Ovary (tissue), 10 donors: ENCODE measurements at places on chromosomes 7 and 10. TPM values are rescaled to one million over a fixed set of nuclear protein-coding genes. Genes with fewer than 3 reads are reported as not detected.

CALN1 gene
- total RNA-seq, result 0.13 TPM

PLEKHS1 gene
- 0.15 TPM for total RNA-seq

TNKS2 gene
- total RNA-seq, result 52.6 TPM

NKX2-3 gene
- not detected for total RNA-seq

DNA sequence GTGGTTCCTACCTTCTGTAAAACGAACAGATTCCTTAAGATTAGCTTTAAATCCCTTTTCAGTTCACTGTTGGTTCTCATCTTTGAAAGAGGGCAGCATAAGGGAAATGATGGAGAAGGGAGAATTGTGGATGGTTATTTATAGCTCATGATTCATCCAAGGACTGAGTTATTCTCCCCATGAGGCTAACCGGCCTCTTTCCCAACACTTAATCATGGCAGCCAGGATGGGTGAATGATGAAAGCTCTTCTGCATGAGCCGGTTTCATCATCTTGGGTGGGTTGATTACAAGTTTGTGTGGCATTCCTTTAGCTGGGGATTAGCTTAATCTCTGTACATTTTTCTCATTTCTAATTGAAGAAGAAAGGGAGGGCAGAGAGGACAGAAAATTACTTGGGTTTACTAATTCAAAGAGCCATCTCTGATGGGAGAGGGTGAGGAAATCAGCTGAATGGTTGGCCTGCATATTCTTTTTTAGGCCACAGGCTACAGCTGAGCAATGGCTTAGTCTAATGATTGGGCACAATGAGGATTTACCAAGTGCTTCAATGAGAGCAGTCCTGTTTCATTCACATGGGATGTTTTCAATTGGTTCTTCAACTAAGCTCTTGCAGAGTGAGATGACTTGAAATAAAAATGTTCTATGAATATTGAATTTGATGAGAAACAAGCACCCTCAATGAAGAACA lies 250.0 kb downstream of the BMPER start:
- no peak overlapping the region for H3K27ac ChIP-seq
- no peak overlapping the region for H3K4me3 ChIP-seq
- no peak for DNase-seq
- no peaks in the 10 kb centered on the region for H3K36me3 ChIP-seq

DNA sequence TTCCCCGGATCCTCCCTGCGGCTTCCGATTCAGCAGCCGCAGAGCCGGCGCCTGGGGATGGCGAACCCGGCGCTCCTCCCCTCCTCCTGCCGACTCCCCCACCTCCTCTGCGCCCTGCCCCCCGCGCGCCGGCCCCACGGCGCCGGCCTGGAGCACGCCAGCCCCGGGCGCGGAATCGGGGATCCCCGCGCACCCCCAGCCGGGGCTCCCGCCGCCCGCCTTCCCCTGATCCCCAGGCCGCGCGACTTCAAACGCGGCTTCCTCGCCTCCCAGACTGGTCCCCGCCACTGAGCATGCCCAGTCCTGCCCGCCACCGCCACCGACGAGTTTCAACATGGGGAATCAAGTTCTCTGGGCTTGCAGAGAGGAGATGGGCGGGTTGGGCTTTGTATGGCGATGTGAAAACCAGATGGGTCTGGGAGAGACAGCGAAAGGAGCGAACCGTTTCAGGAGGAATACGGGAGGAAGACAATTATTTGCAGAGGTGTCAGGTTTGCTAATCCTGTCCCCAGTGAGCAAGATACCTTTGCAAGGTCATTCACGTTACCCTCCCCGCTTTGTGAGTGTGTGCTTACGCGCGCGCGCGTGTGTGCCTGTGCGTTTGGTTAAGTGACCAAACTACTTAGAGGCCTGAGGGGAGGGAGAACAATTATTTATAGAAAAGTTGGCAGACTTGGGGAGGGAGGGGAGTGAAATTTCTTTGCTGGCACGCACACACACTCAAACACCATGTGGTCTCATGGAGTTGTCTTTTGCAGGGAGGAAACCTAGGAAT lies at the start of gene PANK1:
PANK1 (minus strand) TSS at position 276 of the 775 bp plus-strand sequence. CDS start 351 bp downstream, outside the sequence.
- peak within 1 kb of the TSS; percentile 86 for H3K4me3 ChIP-seq
- H3K27me3 ChIP-seq, result no peaks in the 10 kb centered on the region
- peak; percentile 70 for DNase-seq
- peaks cover 3% of the 10 kb centered on the region for H3K4me1 ChIP-seq

- H3K4me3 ChIP-seq, result no peak overlapping the region
- peaks cover 1% of the 10 kb centered on the region for H3K4me1 ChIP-seq
- no peak for DNase-seq
Observed at GRCh38 chr10:5971886-5972285, 5.5 kb downstream of the IL15RA start.

DNA sequence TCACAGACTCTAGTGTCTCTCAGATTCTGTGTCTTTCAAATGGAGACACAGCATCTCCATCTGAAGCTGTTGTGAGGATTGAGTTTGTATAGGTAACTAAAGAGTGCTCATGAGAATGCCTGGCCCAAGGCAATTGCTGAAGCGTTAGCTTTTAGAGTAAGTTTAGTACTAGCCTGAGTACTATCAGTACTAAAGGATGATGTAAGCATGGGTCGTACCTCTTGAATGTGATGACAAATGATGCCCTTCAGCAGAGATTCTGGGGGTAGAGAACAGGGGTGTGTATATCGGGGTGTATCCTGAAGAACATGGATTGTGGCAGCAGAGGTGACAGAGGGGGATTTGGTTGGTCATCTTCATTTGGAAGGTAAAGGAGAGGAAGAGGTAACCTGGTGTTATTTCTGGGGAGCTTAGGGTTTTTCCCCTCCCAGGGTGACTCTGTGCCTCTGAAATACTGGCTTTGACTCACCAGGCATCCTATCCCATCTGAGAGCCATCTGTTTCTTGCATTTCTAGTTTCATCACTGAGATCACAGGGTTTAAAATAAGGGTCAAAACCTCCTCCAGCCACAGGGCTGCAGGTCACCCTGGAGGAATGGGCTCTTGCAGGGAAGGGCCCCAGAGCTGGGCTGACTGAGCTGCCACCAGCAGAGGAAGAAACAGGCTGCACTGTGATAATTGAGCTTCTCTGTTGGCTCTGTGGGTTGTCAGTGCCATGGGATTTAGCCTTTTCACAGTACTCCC lies 756.0 kb downstream of the KCNMA1 start:
- H3K4me3 ChIP-seq, result no peak overlapping the region
- H3K27me3 ChIP-seq, result no peaks in the 10 kb centered on the region
- DNase-seq, result no peak
- H3K4me1 ChIP-seq, result no peaks in the 10 kb centered on the region

DNA sequence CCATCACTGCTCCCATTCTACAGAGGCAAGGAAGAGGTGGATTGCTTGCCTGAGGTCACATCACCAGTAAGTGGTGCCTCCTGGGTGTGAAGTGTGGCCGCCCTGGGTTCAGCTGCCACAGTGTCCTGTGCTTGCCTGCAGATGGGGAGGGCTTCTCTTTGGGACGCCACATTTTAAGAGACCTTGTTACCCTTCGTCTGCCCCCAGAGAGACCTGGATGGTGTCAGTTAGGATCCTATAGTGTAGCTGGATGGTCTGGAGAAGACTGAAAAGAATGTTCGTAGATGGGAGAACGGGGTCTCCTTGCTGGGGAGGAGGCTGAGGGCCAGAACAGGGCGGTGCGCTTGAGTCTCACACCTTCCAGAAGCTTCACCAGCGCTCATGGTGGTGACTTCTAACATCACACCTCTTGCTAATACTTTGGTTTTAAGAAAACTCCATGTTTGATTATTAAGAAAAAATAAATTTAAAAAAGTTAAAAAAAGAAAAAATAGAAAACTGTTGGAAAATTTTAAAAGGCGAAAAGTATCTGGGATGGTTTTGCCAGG lies 2.3 kb downstream of the DOCK1 start:
- no peaks in the 10 kb centered on the region for H3K36me3 ChIP-seq
- no peaks in the 10 kb centered on the region for H3K27me3 ChIP-seq
- H3K4me1 ChIP-seq, result peaks cover 5% of the 10 kb centered on the region
- DNase-seq, result no peak
- H3K27ac ChIP-seq, result no peak overlapping the region

DNA sequence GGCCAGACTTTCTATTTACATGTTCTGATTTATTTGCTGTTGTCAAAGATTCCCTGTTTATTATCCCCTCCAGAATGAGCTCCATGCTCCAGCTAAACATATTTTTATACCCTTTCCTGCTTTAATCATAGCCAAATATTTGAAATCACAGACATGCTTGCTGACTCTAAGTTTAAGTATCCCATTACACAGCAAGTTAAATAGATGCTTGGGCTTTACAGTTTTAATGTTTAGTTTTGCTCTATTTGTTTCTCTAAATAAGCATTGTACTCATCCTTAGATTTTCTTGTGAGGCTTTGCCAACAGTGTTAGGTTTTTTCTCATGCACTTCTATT lies 196.8 kb downstream of the TAX1BP1 start:
- no peaks in the 10 kb centered on the region for H3K36me3 ChIP-seq
- no peaks in the 10 kb centered on the region for H3K4me1 ChIP-seq
- no peak overlapping the region for H3K4me3 ChIP-seq
- no peak overlapping the region for H3K27ac ChIP-seq

- no peaks in the 10 kb centered on the region for H3K36me3 ChIP-seq
- no peaks in the 10 kb centered on the region for H3K4me1 ChIP-seq
- DNase-seq, result no peak
Observed at GRCh38 chr7:107025449-107026103, 18.9 kb upstream of the PRKAR2B start.

DNA sequence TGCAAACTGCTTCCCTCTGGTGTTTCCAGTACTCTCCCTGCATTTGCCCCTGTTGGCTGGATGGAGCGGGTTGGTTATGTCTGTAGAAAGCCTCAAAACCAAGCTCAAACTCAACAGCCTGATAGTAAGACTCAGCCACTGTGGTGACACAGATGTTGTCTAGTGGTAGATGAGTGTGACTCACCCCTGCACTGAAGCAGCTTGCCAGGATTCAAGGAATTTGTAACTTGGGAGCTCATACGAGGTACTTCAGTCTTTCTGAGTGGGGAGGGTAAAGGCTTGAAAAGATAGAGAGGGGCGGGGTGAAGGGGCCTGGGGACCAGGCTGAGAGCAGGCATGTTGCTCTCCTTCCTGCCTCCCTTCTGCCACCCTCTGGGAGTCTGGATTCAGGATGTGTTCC lies 22.9 kb upstream of the AQP1 start:
- no peaks in the 10 kb centered on the region for H3K36me3 ChIP-seq
- H3K4me3 ChIP-seq, result no peak overlapping the region
- no peak for DNase-seq
- H3K4me1 ChIP-seq, result no peaks in the 10 kb centered on the region
- H3K27ac ChIP-seq, result no peak overlapping the region

DNA sequence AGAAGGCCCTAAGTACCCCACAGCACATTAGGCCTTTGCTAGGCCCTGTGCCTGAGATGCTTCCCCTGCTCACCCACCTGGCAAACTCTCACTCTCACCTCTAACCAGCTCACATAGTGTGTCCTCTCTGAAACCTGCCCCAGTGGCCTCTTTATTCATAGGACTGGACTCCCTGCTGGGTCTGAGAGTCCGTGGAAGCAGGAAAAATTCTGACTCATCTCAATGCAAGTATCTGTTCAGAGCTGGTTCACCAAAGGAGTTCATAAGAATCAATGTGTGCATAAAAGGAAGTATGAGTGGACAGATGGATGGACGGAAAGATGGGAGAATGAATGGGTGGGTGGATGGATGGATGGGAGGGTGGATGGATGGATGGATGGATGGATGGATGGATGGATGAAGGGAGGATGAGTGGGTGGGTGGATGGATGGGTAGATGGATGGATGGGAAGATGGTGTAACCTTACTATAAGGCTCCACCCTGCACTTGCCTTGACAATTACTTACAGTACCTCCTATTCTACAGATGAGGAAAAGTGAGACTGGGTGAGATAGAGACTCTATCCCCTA lies 111.2 kb upstream of the ZMIZ1 start:
- DNase-seq, result no peak
- H3K4me1 ChIP-seq, result peaks cover 10% of the 10 kb centered on the region
- H3K4me3 ChIP-seq, result no peak overlapping the region
- no peaks in the 10 kb centered on the region for H3K36me3 ChIP-seq
- H3K27me3 ChIP-seq, result no peaks in the 10 kb centered on the region
- no peak overlapping the region for H3K27ac ChIP-seq

GRCh38 chr10:106997721-106998120 lies 166.8 kb downstream of the SORCS1 start:
- H3K27me3 ChIP-seq, result no peaks in the 10 kb centered on the region
- no peak overlapping the region for H3K4me3 ChIP-seq
- DNase-seq, result no peak
- H3K4me1 ChIP-seq, result no peaks in the 10 kb centered on the region
- H3K27ac ChIP-seq, result no peak overlapping the region

DNA sequence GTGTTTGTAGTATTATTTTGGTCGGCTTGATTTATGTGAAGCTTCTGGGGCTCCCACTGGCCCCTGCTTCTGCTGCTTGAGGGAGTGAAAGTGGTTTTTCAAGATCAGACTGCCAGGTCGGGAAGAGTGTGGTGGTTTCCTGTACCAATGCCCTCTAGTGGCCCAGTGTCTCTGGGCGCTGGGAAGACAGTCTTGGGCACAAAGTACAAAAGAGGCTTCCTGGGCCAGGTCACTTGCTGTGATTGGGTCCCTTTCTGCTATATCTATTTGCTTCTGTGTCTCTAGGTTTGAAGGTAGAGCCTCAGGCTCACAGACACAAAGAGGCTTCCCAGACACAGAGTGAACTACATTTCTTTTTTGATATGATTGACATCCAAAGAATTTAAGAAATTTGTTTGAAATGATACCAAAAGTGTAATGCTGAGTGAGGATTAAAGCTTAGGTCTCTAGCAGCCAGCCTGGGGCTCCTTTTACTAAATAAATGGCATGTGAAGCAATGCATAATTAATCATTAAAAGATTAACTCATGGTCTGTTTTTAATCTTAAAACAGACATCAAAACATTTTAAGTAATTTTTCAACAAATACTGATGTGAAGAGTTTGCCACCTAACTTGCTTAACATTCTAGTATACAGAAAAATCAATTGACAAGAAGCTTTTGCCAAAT lies 36.3 kb downstream of the ABCB1 start:
- H3K27me3 ChIP-seq, result no peaks in the 10 kb centered on the region
- no peak for DNase-seq
- no peak overlapping the region for H3K4me3 ChIP-seq
- H3K27ac ChIP-seq, result no peak overlapping the region

- H3K4me1 ChIP-seq, result no peaks in the 10 kb centered on the region
- DNase-seq, result no peak
- H3K27ac ChIP-seq, result no peak overlapping the region
- no peak overlapping the region for H3K4me3 ChIP-seq
Observed at GRCh38 chr7:152587366-152587765, 88.6 kb downstream of the XRCC2 start.
